Lung microvascular endothelial cell (primary cell): ENCODE measurements at places on chromosomes 7 and 10. TPM values are rescaled to one million over a fixed set of nuclear protein-coding genes. Genes with fewer than 3 reads are reported as not detected.
A peak's percentile ranks its signal among the peaks of the same experiment; 100 is the strongest.

- no peak for DNase-seq
Observed at GRCh38 chr7:126302639-126303038, 950.1 kb downstream of the GRM8 start.

- no peak for DNase-seq
Observed at GRCh38 chr10:65622608-65623007, 1303.2 kb upstream of the LRRTM3 start.

- DNase-seq: no peak
Observed at GRCh38 chr10:116141855-116142254, 131.2 kb downstream of the GFRA1 start.

DNA sequence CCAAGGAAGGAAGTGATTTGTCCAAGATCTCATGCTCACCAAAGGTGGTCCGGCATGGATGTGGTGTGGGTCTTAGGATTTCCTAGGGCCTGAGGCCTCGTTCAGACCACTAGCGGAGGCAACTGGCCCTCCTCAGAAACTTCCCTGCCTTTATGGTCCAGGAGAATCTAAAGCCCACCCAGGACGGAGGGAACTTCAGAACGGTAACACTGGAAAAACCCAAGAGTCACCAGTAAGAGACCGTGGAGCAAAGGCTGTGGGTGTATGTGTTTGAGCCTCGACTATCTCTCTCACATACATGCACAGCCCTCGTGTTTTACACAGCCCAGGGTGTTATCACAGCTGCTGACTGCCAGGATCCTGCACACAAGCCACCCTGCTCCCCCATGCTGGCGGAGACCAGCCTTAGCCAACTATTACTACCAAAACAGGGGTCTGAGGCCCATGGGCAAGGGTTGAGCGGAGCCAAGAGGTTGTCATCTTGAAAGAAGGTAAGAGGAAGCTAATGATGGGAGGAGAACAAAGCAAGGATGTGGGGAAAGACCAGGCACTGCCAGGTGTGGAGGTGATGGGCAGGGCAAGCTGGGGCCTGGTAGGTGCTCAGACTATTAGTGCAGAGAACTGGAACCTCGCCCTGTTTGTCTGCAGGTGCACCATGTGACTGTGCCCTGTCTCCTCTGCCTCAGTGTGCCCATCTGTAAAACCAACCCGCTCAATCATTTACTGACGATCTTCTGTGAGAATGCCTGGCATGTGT is 170.2 kb upstream of the ZMIZ1 start:
- no peak for DNase-seq

- no peak for DNase-seq
Observed at GRCh38 chr7:5303591-5304505, 21.1 kb downstream of the SLC29A4 start.

Gene ATE1
- total RNA-seq: 21.6 and 31.7 TPM in 2 replicates

GRCh38 chr7:152597507-152597906 is 78.4 kb downstream of the XRCC2 start:
- DNase-seq: no peak

GRCh38 chr10:52677086-52677485 is 95.5 kb downstream of the MBL2 start:
- no peak for DNase-seq

GRCh38 chr7:137538361-137538762 is 194.8 kb upstream of the PTN start:
- DNase-seq: peak; percentile 9

GRCh38 chr10:124827474-124827873 is 25.9 kb downstream of the ABRAXAS2 start:
- DNase-seq: peak; percentile 38

Gene LRRC17
- total RNA-seq: 0.20 and 2.0 TPM in 2 replicates

- DNase-seq: no peak
Observed at GRCh38 chr10:58241346-58241745, 26.3 kb downstream of the IPMK start.

- DNase-seq: peak; percentile 65
Observed at GRCh38 chr10:15439341-15439842, 68.3 kb upstream of the FAM171A1 start.

- no peak for DNase-seq
Observed at GRCh38 chr10:88059190-88059589, 195.8 kb downstream of the PTEN start.

DNA sequence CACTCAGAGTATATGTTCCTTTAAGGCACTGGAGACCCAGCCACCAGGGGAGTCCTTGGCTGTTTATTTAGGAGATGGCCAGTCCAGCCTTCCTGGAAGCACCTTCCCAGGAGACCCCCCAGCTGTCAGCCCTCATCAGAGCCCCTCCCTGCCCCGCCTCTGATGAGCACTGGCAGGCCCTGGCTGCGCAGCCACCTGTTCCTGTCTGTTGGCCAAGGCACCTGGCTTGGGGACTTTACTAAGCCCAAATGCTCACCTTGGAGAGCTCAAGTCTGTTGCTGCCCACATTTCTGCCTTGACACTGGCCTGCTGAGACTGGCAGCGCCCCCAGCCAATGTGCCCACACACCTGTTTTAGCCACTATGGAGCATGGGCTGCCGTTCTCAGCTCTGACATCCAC is 124.7 kb downstream of the ELMO1 start:
- DNase-seq: no peak

DNA sequence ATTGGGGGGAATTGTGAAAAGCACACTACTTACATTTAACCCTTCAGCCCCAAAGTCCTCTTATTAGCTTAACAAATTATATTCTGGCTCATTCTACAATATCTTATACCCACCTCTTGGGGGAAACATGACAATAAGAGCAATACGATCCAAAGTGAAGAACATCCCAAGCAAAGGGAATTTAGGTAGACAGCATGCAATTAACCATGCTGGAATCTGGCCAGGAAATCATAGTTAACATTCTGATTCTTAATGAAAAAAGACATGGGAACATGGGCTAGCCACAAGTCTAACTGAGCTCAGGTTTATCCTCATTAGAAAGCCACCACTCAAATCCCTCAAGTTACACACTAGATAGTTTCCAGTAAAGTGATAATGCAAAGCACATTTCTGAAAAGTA is 241.9 kb upstream of the SLC26A5 start:
- no peak for DNase-seq

Gene PNLIPRP3
- total RNA-seq: not detected in 2 replicates

DNA sequence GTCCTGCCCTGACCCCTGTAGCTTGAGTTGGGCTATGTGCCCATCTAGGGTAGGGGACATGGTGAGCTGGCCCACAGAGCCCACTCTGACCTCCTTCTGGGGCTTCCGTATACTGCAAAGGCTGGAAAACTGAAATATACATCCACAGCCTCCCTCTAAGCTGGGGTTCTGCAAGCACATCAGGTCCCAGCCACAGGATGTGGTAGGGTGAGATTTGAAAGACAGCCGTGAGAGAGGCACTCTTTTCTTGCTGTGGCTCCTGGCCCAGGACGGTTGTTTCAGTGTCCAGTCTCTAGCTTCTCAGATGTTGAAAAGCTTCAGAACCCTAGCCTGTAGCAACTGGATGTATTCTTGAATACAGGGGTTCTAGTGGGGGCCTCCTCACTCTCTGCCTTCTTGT is 60.1 kb upstream of the ADRB1 start:
- no peak for DNase-seq

- no peak for DNase-seq
Observed at GRCh38 chr10:11227103-11227502, 209.4 kb downstream of the CELF2 start.

GRCh38 chr10:100615241-100615640 is 79.5 kb downstream of the HIF1AN start:
- no peak for DNase-seq

GRCh38 chr7:75813781-75814236 is at the start of gene CCL24:
TSS of gene CCL24 (minus strand) at chr7:75813806. CDS start at chr7:75813715, 91 bp downstream.
- DNase-seq: no peak

DNA sequence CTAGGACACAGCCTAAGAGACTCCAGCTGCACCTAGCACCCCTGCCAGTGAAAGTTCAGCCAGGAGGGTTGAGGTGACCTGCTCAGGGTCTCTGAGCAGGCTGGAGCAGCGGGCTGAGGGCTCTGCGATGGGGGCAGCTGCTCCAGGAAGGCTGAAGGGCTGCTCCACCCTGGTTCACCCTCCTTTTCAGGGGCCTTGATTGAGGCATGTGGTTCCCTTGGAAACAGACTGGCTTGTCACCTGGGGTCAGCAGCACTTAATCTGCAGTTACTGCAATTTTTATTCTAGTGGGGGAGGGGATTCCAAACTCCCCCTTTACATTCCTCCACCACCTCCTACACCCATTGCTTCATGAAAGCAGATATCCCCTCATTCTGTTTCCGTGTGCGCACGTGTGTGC is 85.3 kb upstream of the UNC5B start:
- DNase-seq: no peak

Gene VPS41
- total RNA-seq: 37.9 and 39.9 TPM in 2 replicates

DNA sequence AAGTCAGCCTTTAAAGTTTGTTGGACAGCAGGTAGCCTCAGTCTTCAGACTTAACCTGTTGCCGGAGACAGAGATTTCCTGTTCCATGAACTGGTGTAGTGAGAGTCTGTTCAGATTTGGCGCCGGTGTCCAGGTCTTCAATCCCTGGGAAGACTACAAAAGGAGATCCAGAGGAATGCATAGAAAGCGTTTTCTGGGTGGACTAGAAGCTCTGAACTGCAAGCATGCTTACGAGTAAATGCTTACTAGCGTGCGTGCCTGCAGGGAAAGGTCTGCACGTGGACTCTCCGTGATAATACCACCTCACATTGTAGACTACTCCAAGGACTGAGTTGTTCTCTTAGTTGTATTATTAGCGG is 878 bp downstream of the GLRX3 start:
- DNase-seq: peak; percentile 51

Gene NANOS1
- 0.22 and 0.60 TPM in 2 replicates for total RNA-seq

Gene UTF1
- not detected in 2 replicates for total RNA-seq

- no peak for DNase-seq
Observed at GRCh38 chr7:26787701-26788100, 76.7 kb downstream of the SKAP2 start.

- DNase-seq: no peak
Observed at GRCh38 chr7:157357129-157358040, 20.6 kb downstream of the DNAJB6 start.

- no peak for DNase-seq
Observed at GRCh38 chr10:116785282-116785681, 42.9 kb upstream of the HSPA12A start.

DNA sequence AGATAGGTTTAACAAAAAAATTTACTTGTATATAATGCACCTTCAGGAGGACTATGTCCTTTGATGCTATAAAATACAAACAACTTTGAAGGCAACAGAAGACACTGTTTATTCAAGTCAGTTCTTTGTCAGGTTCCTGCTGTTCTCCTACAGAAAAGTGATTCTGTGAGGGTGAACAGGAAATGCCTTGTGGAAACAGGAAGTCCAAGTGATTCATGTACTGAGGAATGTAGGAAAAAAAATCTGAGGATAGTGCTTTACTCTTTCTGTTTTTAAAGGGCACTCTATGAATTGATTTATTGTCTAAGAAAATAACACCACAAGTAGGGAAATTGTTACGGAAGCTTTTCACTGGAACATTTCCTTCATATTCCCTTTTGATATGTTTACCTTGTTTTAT is 171.9 kb downstream of the HDAC9 start:
- peak; percentile 87 for DNase-seq

DNA sequence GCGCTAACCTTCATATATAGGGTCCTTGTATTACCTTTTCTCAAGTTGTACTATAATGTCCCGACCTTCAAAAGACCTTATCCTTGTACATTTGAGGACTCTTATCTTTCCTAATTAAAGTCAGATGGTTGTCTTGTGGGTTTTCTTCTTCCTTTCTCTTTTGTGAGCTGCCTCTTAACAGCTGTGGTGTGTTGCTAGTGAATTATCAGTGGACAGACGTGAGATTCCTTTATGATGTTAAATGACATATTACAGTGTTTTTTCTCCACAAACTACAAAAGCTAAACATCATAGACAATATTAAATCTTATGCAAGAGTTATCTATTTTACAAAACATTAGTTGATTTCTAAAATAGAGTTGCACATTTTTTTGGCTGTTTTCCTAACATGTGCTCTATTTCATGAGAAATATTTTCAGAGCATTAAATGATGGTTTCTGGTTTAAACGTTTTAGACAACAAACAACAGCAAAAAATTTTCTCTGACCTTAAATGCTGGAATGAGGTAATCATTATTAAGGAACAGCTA is 272.2 kb upstream of the NPVF start:
- DNase-seq: no peak

- no peak for DNase-seq
Observed at GRCh38 chr10:50334273-50334672, 83.0 kb upstream of the ASAH2 start.

Gene FAM25C
- not detected in 2 replicates for total RNA-seq

Gene PPP1R3C
- total RNA-seq: 0.20 and 0.44 TPM in 2 replicates

GRCh38 chr10:10044922-10045764 is 972.5 kb upstream of the CELF2 start:
- DNase-seq: no peak

DNA sequence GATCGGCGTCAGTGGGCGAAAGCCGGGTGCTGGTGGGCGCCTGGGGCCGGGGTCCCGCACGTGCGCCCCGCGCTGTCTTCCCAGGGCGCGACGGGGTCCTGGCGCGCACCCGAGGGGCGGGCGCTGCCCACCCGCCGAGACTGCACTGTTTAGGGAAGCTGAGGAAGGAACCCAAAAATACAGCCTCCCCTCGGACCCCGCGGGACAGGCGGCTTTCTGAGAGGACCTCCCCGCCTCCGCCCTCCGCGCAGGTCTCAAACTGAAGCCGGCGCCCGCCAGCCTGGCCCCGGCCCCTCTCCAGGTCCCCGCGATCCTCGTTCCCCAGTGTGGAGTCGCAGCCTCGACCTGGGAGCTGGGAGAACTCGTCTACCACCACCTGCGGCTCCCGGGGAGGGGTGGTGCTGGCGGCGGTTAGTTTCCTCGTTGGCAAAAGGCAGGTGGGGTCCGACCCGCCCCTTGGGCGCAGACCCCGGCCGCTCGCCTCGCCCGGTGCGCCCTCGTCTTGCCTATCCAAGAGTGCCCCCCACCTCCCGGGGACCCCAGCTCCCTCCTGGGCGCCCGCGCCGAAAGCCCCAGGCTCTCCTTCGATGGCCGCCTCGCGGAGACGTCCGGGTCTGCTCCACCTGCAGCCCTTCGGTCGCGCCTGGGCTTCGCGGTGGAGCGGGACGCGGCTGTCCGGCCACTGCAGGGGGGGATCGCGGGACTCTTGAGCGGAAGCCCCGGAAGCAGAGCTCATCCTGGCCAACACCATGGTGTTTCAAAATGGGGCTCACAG is 1.1 kb downstream of the EGFR start:
- DNase-seq: no peak

Gene OR13A1
- total RNA-seq: not detected in 2 replicates

- no peak for DNase-seq
Observed at GRCh38 chr10:80609331-80609730, 71.6 kb downstream of the SH2D4B start.

DNA sequence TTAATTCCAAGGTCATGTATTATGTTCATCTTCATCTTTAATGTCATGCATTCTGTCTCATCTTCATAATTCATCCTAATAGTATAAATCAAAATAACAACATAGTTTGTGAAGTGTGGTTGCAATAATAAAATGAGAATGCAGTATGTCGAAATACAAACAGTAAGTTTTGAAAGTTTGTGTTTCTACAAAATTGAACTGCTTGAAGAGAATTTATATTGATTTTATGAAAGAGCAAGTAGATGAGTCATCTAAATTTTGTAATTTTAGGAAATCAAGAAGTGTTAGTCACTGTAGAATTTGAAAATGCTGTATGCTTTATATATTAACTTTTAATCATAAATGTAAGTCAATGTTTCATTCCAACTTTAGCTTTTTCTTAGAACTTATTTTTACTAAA is 190.5 kb upstream of the PPP1R3A start:
- no peak for DNase-seq

Gene CARD11
- total RNA-seq: 2.2 and 3.1 TPM in 2 replicates

Gene SPACDR
- 0.40 and 0.44 TPM in 2 replicates for total RNA-seq
